ENCODE measurements at places on chromosomes 5 and 9.
A peak's percentile ranks its signal among the peaks of the same experiment; 100 is the strongest.

GRCh38 chr5:107418071-107418470 is 252.7 kb downstream of the EFNA5 start:
- DNase-seq, result peak; percentile 31

GRCh38 chr9:103991698-103992097 is 102.4 kb upstream of the SMC2 start:
- DNase-seq, result no peak

DNA sequence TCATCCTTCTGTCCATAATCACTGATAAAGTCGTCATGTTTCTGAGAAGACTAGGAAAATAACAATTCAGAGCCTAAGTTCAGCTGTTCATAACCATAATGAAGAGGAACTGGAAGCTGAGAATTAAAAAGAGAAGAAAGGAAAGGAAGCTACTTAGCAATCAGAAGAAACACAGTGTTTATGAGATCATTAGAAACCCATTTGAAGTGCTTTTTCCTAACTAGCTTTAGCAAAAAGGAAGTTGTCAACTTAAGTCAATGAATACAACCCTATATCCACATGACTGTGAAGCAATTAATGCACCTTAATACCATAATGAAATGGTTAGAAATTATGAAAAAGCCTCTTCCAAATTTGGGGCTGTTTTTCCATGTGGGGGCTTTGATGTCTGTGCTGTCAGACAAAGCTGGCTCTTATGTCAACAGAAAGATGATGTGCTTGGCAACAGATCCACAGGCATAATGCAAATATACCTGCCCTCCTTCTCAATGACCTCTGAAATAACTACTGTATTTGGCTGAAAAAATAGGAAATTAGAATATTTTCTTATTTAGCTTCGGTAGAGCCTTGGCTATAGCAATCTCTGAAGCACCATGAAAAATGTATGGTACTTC is 463.5 kb downstream of the RASEF start:
- DNase-seq, result no peak

DNA sequence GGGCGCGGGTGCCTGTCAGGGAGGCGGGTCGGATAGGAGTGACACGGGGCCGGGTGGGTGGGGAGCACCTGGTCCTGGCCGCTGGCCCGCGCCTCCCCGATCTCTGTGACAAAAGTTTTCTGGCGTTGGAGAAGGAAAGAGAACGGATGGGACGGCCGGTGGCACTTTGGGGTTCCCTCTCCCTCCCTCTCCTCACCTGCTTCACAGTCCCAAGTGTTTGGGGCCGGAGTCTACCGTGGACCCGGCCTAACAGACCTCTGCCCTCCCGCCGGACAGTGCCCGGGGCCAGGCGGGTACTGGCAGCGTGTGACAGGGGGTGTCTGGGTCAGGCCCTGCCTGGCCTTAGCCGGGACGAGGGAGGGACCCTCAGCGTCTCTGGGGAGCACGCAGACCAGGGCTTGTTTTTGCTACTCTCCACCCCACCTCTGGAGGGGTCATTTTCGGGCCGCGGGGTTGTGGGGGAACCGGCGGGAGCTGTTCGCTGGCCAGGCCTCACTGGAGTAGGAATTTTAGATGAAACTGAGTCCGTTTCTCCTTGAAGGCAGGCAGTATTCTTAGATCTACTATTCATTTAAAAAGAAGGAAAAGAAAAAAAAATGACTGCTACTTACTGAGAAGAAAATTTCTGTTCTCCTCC is 1.7 kb downstream of the PRDM6 start:
- no peak for DNase-seq

DNA sequence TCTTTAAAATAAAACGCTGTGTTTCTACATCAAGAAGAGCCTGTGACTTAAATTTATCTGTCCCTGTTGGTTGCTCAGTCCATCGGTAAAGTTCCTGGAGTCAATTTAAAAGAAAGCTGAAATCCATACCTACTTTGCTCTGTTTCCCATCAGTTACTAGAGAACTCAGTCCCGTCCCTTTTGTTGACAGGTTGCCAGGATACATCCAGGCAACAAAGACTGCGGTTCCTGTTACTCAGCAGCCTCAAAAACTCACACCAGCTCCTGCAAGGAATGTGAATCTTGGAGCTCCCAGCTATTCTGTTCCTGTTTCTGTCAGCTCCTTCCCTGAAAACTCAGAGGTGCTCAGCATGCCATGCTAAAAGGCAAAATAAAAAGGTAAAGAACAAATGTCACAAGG is at the start of gene ZNF474:
TSS of gene ZNF474 (plus strand) at position 241 of the 400 bp plus-strand sequence. CDS start 22,445 bp downstream, outside the sequence.
- DNase-seq, result peak; percentile 99

- no peak for DNase-seq
These were observed 943 bp downstream of the SFXN1 start for GRCh38 chr5:175479125-175479881.

- DNase-seq, result no peak
These were observed 21.1 kb downstream of the TNPO1 start for GRCh38 chr5:72837524-72838096.

DNA sequence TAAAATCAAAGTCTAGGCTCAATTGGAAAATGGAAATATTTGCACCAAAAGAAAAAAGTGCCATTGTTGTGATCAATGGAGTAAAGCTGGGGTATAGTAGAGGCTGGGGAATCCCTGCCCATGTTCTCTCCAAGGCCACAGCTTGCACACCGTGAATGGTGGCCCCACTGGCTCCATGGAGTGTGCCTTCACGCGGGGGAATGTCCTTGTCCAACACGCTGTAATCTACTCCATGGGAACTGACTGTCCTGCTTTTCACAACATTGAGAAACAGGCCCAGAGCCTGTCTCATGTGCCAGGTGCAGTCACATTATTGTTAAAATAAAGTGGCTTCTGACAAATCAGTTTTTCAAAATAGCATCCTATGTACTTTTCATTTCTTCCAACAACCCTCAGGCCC is 33.1 kb upstream of the ITGA2 start:
- no peak for DNase-seq

- no peak for DNase-seq
These were observed 900.4 kb upstream of the ARRDC3 start for GRCh38 chr5:92283521-92283920.

- DNase-seq, result peak; percentile 14
These were observed 1.1 kb downstream of the NFIB start for GRCh38 chr9:14312719-14313377.

DNA sequence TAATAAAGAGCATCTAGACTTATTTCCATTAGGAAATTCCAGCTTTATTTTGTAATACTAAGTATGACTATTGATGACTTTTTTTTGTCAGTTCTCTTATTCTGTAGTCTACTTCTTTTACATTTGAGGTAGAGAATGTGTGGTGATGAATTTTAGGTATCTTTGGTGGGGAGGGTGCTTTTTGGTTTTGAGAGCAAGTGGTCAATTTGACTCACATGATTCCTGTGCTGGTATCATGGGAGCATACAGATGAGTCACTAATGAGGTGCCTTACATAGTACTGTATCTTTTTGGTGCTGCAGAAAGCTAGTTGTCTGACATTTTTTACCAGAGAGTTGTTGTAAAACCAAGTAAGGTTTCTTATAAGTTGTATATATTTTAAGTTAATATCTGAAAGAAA is 35.3 kb downstream of the ERBIN start:
- DNase-seq, result peak; percentile 64

- DNase-seq, result no peak
These were observed 1029.6 kb downstream of the CDH12 start for GRCh38 chr5:21823588-21823987.

DNA sequence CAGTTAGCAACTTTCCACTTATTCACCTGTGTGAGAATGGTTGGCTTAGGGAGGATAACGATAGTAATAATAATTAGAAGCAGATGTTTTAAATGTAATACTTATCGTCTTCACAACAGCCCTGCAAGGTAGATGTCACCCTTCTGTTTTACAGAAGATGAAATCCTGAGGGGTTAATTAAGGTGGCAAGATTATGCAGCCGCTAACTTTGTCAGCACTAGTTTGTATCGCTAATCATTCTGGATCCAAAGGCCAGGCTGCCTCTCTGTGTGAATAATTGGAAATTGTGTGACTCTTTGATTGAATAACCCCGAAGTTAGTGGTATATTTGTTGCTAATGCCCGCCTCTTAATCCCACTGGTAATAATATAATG is 635 bp downstream of the IFT74 start:
- no peak for DNase-seq

DNA sequence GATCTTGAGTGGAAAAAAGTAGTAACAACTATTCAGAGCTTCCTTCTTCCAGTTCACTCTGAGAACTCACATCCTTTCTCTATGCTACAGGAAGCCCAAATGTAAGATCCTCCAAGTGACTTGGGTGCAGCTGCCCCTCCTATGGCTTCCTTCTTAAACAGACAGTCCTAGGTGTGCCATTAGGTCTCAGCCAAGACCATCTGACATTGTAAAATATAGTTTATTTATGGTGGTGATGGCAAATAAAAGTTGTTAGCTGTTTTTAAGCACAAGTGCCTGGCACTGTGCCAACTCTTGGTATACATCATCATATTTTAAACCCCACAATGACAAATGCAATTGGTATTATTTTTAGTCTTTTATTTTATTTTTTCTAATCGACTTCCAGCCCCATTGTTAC is 58.1 kb downstream of the TMEM252 start:
- no peak for DNase-seq

GRCh38 chr5:31692561-31693221 is 53.8 kb downstream of the PDZD2 start:
- no peak for DNase-seq

GRCh38 chr5:43967165-43967564 is 364.2 kb downstream of the NNT start:
- DNase-seq, result peak; percentile 13

DNA sequence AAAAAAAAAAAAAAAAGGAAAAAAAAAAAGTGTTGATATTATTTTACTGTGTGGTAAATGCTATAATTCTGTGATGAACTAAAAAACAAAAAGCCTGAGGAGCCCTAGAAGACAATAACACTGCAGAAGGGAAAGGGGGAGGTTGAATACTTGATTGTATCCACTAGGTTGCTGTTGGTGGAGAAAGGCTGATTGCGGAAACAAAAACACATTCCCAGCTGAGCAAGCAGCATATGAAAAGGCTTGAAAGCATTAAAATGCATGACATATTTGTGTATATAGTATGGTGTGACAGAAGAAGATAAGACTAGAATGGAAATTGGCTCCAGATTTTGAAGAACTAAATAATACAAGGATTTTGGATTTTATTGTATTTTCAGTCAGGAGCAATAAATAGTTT is 8.9 kb downstream of the RABGAP1 start:
- no peak for DNase-seq

DNA sequence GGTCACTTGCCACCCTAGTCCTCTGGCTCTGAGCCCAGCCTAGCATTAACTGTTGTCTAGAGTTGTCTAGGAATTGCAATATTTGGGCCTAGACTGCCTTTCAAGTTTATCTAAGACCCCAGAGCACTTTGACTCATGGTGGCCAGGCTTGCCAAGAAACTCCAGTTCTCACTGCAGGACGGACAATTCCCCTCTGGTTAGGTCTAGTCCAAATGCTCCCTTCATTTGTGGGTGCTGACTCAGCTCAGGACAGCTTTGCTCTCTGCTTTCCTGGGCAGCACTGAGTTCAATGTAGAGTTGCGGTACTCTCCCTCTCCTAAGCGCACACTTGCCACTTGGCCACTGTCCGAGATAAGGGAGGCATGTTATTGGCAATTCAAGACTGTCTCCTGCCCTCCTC is 619.4 kb downstream of the TLE1 start:
- DNase-seq, result no peak

DNA sequence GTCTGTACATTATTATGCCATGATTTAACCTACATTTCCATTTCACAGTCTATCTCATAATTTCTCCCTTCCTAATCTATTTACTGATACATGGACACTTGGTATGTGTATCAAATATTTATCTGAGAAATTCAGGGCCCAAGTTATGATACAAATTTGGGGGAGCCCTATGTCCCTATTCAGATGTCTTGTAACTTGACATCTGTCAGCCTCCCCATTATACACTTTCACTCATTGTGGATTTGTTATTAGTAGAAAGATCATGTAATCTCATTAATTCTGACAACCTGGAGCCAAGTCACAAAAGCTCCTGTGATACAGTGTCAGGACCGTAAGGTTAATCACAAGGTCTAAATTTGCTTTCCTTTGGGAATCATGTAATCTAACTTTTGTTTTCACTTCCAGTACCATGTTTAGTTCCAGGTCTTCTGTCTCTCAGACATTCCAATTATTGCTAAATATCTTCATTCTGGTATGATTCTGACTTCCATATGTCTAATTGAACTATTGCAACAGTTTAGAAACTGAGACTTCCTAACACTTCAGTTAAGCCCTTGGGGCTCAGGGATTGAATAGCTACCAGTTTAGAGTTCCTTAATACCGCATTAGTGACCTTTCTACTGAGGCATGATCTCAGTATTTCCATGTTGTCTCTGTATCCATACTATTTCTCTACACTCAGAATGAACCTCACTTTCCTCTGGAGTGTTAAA is 182.9 kb upstream of the NUDT12 start:
- no peak for DNase-seq

GRCh38 chr9:72205513-72205912 is 56.3 kb downstream of the GDA start:
- DNase-seq, result no peak

DNA sequence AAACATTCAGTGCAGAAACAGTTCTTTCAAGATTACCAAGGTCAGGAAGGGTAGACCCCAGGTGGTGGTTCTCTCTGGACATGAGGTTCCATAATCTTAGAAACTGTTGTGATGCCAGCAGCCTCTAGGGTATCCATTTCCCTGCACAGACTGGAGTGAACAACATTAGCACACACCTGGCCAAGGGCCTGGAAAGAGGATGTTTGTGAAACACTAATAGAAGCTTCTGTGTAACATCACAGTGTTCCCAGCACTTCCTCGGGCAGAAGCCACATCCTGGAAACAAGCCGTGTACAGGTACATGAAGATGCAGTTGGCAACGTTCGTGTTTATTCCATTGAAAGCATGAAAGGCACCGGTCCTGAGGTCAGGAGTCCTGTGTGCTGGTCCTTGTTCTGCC is 598.2 kb upstream of the KLF4 start:
- no peak for DNase-seq

- no peak for DNase-seq
These were observed 106.7 kb downstream of the PCSK5 start for GRCh38 chr9:75997206-75997605.

DNA sequence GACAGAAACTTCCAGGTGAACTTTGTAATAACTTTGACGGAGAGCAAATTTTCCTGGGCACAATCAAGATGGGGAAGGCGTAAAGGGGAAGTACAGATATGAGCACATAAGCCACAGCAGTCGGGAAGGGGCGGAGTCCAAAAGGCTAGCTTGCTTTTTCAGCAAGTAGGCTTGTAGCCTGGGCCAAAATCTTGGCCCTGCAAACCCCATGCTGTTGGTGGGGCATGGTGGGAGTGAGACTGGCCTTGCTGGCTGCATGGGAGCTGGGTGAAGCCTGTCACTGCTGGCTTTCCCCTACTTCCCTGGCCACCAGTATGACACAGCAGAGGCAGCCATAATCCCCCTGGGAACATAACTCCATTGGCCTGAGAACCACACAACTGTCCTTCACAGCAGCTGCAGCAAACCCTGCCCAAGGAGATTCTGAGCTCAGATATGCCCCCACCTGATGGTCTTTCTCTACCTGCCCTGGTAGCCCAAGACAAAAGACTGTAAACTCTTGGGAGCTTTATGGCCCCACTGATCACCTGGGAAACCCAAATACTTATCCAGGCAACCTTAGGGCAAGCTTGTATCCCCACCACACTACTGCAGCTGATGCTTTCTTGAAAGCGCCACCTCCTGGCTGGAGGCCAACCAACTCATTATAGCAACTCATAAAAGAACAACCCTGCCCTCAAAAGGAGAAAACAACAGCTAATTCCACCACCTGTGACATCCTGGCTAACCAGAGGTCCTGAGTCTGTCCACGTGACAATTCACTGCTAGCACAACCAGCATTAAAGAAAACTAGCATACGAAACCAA is 24.0 kb downstream of the DCTN4 start:
- no peak for DNase-seq
